Cortex of kidney (tissue), 1 donor: ENCODE measurements at places on chromosomes 11 and 22.

- DNase-seq: no peak
Observed at GRCh38 chr11:102384419-102385079, 37.5 kb downstream of the BIRC2 start.

DNA sequence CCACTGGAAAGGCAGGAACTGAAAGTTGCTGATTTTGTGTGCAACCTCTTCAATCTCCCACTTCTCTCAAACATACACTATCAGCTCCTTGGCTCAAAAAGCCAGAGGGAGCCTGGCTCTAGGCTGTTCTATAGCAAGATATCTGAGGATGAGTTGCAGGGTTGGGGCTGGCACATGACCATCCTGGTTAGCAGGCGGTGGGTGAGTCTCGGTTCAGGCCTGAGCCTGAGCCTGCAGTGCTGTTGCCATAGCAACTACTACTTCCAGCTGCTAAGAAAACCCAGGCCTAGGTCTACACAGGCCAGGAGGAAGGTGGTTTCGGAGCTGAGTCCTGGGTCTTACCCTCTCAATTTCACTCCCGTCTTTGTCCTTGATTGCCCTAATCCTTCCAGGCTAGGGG is 39.0 kb downstream of the CWC15 start:
- no peak for DNase-seq

DNA sequence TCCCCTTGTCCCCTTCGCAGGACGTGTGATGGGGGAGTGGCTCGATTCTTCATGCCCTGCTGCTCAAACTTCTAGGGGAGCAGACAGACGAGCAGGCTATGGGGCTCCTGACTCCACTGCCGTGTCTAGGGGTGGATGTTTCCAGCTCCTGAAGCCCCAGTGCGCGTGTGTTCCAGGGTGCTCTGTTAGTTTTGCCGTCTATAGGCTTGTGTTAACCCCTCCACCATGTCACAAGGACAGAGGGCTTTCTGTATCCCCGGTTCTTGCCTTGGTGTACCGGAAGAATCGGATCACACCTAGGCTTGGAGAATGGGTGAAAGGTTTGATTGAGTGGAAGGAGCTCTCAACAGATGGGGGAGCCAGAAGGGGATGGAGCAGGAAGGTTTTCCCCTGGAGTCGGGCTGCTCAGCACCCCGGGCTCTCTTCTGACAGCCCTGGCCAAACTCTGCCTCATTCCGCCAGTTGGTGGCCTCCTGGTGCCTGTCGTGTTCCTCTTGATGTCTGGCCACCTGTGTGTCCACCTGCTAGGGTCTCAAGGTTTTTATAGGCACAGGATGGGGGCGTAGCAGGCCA is 810.7 kb downstream of the BRD1 start:
- DNase-seq: no peak

GRCh38 chr11:123478352-123478987 is 48.4 kb downstream of the GRAMD1B start:
- DNase-seq: no peak

GRCh38 chr22:26170795-26171580 is 1.7 kb downstream of the SEZ6L start:
- no peak for DNase-seq

- no peak for DNase-seq
Observed at GRCh38 chr11:69161117-69161407, 5.3 kb downstream of the SMIM38 start.

GRCh38 chr11:23923357-23923756 is 573.5 kb upstream of the LUZP2 start:
- DNase-seq: no peak

DNA sequence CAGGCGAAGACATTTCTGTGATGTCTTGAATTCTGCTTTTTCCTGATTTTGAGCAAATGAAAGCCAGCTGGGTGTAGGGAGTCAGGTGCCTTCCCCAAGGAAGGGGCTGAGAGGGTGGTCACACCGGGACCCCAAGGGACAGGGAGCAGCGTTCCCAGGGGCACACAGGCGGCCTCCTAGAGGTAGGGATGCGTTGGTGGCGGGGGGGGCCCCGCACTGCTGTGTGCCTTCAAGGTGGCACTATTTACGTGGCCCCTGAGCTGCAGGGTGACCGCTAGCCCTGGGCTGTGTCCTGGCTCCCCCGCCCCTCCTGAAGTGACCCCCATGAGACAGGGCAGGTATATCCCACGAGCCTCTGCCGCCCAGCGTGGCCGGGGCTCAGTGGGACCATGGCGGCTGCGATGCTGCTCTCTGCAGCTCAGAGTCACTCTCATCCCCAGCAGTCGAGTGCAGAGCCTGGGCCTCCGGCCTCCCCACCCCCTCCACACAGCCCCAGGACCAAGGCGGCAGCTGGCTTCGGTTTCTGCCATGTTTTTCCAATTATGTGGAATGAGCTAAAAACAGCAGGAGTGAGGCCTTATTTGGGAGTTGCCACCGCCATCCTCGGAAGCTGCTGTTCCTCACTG is 60.9 kb downstream of the LRP5 start:
- no peak for DNase-seq

DNA sequence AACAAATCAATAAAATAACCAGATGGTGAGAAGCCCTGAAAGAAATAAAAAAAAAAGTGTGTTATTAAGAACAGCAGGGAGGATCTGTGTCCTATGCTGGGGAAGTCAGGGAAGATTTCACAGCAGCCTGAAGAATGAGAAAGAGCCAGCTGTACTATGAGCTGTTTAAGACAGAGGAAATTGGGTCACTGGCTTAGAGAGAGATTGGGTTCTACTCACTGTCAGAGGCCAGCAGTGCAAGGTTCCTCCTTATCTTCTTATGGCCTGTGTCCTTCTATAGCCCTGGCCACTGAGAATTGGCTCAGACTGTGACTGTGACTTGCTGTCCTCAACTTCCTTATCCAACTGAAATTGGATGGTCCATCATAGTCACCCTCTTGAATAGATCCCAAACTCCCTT is 54.8 kb upstream of the FDX1 start:
- no peak for DNase-seq

- no peak for DNase-seq
Observed at GRCh38 chr11:46686886-46687795, 13.3 kb downstream of the ARHGAP1 start.

GRCh38 chr11:60064111-60064510 is 7.6 kb downstream of the MS4A3 start:
- no peak for DNase-seq

- DNase-seq: no peak
Observed at GRCh38 chr22:49777569-49778249, 50.0 kb downstream of the BRD1 start.

DNA sequence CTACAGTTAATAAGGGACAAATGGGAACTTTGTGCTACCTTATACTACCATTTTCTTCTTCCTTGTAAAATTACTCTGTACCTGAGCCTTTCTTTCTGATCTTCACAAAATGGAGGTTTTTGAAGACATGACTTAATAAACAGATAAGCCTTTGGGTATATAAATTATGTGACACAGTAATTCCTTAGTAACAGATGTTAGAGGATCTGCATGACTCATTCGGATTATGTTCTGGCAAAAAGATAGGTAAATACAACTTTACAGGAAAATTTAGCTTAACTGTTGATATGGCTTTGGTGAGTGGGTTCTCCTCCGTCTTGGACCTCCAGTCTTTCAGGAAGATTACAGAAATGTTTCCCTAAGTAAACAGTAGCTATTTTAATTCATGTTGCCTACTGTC is 61.8 kb downstream of the BID start:
- no peak for DNase-seq

DNA sequence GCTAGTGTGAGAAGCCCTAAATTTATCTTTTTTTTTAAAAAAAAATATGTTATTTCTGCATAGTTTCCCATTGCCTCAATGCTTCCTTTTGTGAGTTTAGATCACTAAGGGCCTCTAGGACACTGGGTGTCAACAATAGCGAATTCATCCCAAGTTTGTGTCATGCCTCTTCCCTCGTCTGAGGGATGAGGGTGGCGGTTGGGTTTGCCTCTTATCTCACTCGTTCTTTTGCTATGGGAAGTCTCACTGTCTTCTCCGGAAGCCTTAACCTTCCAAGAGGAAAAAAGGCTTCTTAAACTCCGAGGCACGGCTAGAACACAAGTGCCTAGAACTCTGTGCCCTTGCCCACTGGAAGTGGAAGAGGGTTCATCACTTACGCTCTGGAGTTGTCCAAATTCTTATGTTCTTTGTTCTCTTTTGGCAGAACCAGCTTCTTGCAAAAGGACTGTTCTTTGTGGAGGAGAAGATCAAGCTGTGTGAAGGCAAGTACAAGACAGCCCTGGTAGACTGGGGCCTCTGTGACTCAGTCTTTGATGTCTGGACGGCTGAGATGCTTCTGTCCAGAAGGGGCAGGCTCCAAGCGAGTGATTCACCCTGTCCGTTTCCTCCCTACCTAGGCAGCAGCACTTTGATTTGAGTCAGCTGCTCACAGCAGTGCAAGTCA is 78.5 kb downstream of the TRAF6 start:
- no peak for DNase-seq

DNA sequence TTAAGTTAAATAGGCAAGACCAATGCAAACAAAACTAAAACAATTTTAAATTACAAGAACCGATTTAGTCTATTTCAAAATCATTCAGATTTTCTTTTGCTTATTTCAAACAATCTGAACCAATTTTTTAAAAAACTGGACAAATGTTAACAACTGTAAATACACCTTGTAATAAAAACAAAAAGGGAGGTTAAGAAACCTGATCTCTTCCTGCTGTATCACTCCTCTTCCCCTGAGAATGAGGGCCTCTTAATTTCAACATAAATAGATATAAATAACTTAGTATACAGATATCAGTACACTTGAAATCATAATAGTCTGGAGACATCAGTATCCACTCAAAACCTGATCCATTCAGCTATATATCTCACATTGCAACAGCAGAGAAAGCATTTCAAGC is 346.6 kb downstream of the TTC28 start:
- DNase-seq: no peak

GRCh38 chr22:42632096-42632495 is 8.3 kb downstream of the ATP5MGL start:
- DNase-seq: no peak

GRCh38 chr22:37647928-37648327 is 8.5 kb downstream of the SH3BP1 start:
- DNase-seq: no peak
